ENCODE measurements at places on chromosomes 1 and 21.

DNA sequence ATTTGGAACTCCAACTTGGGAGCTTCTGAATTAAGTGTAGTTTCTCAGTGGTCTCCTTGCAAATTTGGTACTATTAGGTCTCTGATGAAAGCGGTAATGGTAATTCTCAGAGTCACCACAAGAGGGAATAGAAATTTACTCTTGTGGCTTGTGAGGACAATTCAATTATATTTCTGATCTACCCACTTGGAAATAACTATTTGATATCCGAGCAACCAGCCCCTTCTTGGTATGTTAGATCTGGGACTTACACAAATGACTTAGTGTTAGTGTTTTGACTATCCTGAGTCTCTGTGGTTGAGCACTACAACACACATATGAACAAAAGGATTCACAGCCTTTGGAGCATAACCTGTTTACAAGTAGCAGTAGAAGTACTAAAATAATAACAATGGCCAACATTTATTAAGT lies 68.1 kb downstream of the RPS6KA1 start:
- peak; percentile 42 for DNase-seq

DNA sequence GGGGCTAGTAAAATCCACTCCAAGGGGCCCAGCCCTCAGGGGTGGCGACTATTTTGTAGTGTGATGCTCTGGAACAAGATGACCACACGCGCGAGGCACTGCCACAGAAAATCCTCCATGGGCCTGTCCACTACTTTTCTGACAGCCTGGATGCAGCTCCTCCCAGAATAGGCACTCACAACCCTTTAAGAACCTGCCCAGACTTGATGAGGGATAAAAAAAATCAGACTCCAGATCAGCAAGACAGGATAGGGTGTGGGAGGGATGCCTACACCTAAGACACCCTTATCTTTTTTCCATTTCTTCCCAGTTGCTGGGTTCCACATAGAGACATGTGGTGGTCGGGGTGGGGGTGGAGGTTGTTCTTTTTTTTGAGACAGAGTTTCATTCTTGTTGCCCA lies 33.5 kb downstream of the PCAT6 start:
- DNase-seq, result no peak

DNA sequence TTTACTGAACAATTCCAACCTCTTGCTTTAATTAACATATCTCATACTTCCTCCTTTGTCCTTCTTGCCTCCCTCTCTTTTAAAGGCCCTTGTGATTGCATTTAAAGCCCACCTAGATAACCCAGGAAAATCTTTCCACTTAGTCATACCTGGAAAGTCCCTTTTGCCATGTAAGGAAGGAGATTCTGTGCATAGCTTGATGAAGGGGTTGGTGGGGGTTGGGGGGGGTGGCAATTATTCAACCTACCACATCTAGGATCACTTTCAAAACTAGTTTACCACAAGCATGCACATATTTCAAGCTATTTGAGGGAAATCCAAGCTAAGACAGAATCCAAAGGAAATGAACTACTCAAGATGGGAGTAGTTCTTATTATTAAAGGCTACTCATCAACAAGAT lies 249.1 kb upstream of the PTBP2 start:
- no peak for DNase-seq

GRCh38 chr1:157274698-157275534 lies 136.7 kb upstream of the ETV3 start:
- DNase-seq, result no peak

All from HuH-7.5 (cell line).